ENCODE measurements at places on chromosomes 2 and 18.

- DNase-seq, result no peak
Observed at GRCh38 chr18:58398648-58399398, 230.1 kb downstream of the ALPK2 start.

DNA sequence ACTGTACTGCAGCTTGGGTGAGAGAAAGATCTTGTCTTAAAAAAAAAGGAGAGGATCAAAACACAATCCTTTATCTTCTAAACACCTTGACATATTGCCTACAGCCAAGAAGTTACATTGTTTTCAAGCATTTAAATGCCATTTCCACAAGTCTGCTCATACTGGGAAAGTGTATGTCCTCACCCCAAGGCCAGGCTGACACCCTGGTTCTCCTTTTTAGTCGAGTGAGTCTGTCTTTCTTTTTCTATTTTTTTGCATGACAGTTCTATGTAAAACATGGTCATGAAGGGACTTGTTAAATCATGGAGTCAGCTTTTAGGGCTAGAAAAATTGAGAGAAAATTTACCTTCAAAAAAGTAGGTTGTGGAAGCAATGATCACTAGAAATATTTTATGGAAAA, 233.3 kb downstream of the FAM210A start:
- no peak for DNase-seq

DNA sequence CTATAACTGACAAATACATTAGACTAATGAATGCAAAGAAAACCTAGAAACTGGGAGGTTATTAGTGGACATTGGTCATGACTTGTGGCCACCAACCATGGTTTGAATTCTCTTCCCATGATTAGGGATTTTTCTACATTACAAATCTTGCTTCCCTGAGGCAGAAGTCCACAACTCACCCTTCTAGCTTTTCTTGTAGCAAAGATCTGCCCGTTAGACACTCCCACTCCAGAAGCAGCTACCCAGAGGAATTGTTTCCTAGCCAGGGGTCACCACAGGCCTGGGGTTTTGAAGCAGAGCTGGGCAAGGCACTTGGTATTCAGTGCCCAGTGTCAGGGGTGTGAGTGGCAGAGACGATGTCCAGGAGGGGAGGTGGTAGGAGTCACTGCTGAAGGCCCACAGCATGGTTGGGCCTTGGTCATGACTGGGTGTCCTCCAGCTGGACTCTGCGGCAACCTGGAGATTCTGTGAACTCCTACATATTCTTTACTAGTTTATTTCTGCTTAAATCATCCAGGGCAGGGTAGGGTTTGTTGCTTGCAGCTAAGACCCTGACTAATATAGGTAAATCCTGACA, 54.9 kb downstream of the ACTR2 start:
- no peak for DNase-seq

DNA sequence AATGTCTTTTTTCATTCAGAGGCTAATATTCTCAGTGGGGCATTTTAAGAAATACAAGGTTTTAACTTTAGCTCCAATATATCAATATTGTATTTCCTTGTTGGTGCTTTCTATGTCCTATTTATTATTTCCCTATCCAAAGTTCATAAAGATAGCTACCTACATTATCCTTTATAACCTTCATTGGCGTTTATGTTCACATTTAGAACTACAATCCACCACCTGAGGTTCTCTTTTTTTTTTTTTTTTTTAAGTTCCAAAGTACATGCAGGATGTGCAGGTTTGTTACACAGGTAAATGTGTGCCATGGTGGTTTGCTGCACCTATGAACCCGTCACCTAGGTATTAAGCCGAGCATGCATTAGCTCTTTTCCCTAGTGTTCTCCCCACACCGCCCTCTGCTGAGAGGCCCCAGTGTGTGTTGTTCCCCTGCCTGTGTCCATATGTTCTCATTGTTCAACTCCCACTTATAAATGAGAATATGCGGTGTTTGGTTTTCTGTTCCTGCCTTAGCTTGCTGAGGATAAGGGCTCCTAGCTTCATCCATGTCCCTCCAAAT, 694.6 kb downstream of the SUCLG1 start:
- DNase-seq, result no peak

GRCh38 chr2:241151934-241152660, 1.8 kb downstream of the PPP1R7 start:
- DNase-seq, result no peak

DNA sequence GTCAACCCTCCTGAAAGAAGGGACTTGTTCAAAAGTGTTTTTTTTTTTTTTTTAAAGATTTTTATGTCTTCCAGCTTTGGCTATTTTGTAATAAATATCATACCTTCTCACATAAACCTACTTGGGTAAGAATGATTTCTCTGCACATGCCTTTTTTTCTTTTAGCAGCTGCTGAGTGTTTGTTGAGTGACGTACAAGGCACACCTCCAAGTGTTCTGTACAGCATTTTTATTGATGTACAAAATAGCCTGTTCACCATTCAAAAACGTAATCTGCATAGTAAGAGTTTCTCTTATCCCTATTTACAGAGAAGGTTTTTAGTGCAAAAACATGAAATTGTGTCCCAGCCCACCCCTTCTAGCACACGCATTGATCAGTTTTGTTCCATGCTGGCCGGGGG, 77.6 kb downstream of the MEP1B start:
- no peak for DNase-seq

DNA sequence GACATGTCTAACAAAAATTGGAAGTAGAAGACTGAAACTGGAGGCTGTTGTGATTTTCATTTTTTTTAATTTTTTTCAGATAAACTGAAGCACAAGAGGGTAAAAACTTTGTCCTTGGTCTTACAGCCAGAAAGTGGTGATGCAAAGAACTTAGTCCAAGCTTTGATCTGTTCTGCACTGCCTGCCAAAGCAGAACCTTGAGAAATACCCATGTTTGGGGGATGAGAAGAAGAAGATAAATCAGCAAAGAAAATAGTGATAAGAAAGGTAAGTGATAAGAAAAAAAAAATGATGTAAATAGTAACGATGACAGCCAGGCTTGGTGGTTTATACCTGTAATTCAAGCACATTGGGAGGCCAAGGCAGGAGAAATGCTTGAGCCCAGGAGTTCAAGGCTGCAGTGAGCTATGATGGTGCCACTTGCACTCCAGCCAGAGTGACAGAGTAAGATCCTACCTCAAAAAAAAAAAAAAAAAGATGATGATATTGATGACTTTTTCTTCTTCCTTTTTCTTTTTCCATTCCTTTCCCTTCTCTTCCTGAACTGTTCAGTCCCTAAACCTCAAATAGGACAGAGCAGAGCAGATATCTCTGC, 14.6 kb upstream of the NOSTRIN start:
- no peak for DNase-seq

DNA sequence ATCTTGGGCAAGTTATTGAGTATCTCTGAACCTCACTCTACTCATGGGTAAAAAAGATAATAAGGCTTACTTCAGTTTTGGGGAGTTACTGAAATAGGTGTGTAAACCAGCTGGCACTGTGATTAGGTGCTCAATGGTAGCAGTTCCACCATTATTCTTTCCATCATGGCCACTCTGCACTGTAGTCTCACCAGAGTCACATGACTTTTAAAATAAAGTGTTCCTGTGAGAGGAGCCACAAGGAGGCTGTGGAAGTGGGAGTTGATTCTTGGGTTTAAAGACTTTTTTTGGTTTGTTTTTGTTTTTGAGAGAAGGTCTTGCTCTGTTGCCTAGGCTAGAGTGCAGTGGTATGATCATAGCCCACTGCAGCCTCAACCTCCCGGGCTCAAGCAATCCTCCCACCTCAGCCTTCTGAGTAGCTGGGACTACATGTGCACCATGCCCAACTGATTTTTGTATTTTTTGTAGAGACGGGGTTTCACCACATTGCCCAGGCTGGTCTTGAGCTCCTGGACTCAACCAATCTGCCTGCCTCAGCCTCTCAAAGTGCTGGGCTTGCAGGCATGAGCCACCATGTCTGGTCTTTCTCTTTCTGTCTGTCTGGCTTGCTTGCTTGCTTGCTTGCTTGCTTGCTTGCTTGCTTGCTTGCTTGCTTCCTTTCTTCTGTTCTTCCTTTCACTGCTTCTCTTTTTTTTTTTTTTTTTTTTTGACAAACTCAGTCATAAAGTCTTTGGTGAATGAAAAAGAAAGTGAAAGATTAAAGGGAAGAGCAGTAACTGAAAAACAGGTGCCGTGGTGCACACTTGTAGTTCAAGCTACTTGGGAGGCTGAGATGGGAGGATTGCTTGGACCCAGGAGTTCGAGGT, 21.2 kb upstream of the ACVR1 start:
- DNase-seq, result no peak

- DNase-seq, result peak; percentile 44
Observed at GRCh38 chr2:43648994-43649701, 12.1 kb downstream of the PLEKHH2 start.

DNA sequence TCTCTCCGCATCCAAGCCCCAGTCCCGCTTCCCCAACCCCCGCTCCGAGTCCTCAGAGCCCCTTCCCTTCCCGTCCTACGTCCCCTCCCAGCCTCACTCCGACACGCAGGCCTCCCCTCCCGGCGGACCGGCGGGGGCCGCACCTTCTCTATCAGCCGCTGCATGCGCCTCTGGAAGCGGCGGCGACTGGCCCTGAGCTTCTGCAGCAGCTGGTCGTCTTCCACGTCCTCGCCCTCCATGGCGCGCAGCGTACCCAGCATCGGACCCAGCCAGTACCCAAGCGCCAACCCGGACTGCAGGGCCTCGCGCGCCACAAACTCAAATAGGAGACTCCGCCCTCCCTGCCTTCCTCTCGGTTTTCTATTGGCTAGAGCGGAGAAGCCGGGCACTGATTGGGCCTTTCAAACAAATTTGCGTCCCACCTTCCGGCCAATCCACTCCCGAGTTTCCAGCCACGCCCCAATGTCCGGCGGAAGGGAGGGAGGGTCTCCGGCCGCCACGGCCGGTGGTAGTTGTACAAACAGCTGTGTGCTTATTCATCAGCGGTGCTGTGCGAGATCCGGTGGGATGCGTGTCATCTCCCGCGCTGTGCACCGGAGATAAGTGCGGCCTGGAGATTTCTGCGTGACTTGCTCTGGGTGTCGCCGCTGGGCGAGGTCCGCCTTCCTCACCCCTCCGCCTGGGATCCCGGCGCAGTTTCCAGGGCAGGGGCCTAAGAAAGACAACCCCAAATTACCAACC, at the start of gene HJURP:
Gene HJURP, minus strand, starts transcription at position 295 of the 741 bp plus-strand sequence. Its CDS starts 35 bp downstream, at position 260.
- peak; percentile 96 for DNase-seq

GRCh38 chr2:186636800-186637496, 47.1 kb downstream of the ITGAV start:
- DNase-seq, result no peak

GRCh38 chr2:86016581-86016980, 89.1 kb downstream of the POLR1A start:
- DNase-seq, result no peak

DNA sequence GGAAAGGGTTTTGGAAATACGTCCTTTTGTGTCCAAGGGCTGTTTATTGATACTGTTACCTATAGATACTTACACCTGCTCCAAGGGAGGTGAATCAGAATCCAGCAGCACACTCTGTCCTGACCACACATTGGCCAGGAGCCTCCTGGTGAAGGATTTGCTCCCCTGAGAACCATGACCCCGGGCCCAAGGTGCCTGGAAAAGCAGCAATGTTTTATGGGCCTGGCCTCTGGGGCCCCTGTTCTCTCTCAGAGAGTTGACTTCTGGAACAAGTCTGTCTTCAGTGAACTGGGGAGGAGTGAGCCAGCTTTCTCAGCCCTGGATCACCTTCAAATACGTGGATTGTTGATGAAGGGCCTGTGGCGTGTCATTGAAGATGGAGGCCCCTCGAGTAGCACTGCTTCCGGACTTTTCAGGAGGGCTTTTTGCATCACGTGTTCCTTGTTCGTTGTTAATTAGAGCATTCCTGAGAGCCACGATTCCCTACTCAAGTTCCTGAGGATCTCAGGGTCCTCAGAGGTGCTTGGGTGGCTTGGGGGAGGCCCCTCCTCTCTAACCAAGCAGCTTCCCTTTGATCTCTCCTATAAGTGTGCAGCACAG, 78.5 kb upstream of the RPL31 start:
- DNase-seq, result no peak

GRCh38 chr2:60347781-60348180, 205.7 kb downstream of the BCL11A start:
- DNase-seq, result no peak

- DNase-seq, result peak; percentile 87
Observed at GRCh38 chr2:215601990-215602721, 166.3 kb upstream of the FN1 start.

DNA sequence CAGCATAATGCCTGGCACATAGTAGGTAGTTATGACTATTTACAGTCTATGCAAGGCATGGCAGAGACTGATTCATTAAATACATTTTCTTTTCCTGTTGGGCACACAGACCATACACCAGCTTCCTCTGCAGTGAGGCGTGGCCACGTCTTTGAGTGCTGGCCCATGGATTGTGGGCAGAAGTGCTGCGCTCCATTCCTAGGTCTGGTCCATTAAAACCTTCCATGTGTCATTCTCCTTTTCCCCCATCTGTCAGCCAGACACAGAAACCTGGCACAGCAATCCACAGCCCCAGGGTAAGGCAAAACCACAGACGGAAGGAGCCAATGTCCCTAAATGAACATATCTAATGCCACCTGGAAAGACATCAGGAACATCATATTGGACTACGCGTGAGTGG, 141.9 kb downstream of the TTC32 start:
- DNase-seq, result no peak

DNA sequence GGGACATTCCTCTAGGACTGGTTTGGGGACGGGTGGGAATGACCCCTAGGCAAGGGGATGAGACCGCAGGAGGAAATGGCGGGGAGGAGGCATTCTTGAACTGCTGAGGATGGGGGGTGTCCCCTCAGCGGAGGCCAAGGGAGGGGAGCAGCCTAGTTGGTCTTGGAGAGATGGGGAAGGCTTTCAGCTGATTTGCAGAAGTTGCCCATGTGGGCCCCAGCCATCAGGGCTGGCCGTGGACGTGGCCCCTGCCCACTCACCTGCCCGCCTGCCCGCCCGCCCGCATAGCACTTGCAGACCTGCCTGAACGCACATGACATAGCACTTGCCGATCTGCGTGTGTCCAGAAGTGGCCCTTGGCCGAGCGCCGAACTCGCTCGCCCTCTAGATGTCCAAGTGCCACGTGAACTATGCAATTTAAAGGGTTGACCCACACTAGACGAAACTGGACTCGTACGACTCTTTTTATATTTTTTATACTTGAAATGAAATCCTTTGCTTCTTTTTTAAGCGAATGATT, 4.9 kb downstream of the INHBB start:
- no peak for DNase-seq

- no peak for DNase-seq
Observed at GRCh38 chr2:71938659-71939587, 208.7 kb downstream of the CYP26B1 start.

Data from fibroblast of upper back skin (primary cell).